Stimulated activated CD4-positive, alpha-beta T cell treated with anti-CD3 and anti-CD28 coated beads, Interleukin-1b, Interleukin-23, amount 100 ng/mL, for 4 hours (primary cell): ENCODE measurements at places on chromosomes 3 and 15.

- no peak for DNase-seq
These were observed 571.4 kb upstream of the NAALADL2 start for GRCh38 chr3:174287705-174288104.

- no peak for DNase-seq
These were observed 15.0 kb upstream of the TRANK1 start for GRCh38 chr3:36959821-36960220.

DNA sequence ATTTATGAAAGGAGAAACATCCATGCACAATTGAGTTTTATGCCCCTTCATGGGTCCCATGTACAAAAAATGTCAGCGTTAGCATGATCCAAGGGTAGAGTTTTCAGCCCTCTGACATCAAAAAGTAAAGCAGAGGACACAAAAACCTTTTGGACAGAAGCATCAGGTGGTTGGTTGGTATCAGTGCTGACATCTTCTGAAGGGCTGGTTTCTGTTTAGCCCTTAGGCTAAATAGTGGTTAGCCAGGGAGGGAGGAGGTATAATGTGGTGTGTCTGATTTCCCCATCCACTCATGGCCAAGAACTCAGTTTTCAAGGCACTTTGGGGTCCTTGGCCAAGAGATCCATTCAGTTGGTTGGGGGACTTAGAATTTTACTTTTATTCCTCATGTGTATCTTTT is 16.5 kb downstream of the CCDC66 start:
- DNase-seq: no peak

DNA sequence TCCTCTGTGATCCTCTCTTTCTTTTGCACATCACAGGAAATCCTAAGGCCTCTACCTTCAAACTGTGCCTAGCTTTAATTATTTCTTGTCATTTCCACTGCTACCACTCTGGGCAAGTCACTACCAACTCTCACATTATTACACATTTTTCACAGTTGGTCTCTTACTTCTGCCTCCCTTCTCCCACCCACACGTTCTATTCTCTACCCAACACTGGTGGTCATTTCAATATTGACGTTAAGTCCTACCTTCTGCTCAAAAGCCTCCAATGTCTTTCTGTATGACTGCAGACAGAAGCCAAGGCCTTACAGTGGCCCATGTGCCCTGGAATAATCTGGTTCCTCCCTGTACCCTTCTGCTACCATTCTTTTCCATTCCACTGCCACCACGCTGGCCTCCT is 3.9 kb downstream of the KCNMB2 start:
- DNase-seq: no peak

DNA sequence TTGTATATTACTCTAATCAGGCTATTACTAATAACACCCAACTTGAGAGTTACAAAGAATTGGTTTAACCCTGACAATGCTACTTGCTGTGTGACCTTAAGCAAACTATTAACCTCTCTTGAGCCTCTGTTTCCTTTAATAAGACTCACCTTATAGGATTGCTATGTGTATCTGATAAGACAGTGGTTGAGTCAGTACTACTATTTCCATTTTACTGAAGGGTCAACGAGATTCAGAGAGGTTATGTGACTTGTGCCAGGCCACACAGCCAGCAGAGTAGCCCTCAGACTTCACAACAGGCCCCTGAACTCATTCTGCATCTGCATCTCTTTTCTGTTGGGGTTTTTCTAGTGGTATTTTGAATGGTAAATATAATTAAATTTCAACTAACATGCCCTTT is 420.1 kb downstream of the MAGI1 start:
- DNase-seq: no peak

DNA sequence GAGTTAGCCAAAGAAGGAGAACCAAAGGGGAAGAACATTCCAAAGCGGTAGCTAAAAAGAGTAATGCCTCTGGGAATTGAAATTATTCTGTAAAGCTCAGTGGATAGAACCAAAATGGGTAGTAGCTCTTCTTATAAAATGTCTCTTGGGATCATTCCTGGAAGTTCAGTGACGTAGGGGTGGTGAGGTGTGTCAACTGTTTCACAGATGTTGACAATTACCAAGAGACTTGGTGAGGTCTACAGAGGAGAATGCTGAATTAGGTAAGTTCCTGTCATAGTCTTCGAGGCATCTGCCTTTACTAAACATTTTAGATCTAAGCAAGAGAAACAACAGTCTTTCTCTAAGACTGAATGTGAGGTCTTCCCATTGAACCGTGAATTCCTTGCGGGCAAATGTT is 67.8 kb downstream of the TPRG1 start:
- no peak for DNase-seq

DNA sequence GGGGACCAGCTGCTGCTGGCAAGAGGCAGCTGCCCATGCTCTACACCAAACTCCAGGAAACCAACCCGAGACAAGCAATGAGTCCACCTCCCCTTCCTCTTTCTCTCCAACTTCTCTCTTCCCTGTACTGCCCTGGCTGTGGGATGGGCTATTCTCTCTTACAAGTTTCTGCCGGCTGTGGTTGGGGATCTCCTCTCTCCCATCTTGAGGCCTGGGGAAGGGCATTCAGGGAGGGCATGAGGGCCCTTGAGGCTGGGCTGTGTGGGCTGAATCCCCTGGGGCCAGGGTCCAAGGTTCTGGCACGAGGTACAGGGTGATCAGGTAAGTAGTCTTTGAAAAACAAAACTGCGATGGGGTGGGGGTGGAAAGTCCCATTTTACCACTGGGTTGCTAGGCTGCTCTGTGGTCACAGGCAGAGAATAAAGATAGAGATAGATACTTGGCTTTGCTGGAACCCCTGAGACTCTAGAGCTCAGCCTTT is 32.3 kb upstream of the CTSH start:
- DNase-seq: no peak

GRCh38 chr15:29844290-29844903 is 22.1 kb upstream of the TJP1 start:
- no peak for DNase-seq

- DNase-seq: no peak
These were observed 35.5 kb downstream of the MESD start for GRCh38 chr15:80953953-80954778.

DNA sequence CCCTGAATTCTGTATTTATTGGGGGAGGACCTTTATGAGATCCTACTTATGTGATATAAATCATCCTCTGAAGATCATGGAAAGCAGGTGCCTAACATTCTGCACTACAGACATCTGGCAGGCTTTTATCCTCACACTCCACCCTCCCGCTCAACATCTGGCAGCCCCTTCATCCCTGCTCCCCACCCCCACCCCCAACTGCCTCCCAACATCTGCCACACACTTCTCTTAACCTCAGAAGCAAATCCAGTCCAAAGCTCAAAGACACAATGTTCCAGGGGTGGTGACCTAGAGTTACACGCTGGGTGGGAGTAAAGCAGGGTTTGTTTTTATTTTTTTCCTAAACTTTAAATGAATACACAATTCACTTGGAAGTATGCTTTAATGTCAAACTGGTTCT is 184.5 kb upstream of the ATP11B start:
- no peak for DNase-seq

DNA sequence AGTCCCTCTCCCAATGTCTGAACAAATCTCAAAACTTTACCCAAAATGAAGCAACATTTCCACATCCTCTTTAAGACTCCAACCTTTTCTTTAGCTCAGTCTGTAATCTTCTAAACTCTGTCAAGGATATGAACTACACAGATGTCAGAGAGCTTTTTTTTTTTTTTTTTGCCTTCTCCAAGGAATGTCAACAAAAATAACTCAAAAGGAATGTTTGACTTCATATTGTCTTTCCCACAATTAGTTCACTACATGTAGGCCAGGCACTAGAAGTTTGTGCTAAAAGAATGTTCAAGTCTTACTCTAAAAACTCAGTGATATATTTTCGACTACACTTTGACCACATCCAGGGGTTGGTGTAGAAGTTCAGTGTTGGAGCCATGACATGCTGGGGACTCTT is 37.1 kb downstream of the ADAMTS9 start:
- DNase-seq: no peak

- DNase-seq: no peak
These were observed 252.7 kb downstream of the ROBO1 start for GRCh38 chr3:79515072-79515471.

DNA sequence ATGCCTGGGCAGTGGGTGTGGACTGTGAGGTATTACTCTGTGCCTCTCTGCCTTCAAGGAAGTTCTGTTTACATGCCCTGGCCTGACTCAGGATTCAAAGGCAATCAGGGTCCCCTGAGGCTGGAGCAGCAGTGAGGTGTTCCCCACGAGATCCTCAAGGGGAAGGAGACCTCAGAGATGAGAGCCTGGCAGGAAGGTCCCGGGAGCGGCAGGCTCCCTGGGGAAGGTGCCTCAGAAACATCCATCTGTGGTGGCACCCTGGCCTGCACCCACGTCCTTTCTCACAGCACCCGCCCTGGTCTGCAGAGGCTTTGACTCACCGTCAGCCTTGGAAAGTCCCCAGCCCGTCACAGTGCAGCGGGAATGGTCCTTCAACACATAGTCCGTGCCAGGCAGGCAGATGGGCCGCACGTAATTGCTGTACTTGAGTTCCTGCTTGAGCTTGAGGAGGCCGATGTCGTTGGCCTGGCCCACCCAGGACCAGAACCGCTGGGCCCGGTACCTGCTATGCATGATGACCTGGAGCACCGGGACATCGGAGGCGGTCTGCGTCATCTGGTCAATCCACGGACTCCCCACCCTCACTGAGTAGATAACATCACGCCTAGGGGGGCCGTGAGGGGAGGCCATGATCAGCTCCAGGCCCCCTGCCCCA is 3.6 kb downstream of the PRSS50 start:
- DNase-seq: no peak

- DNase-seq: no peak
These were observed 25.1 kb downstream of the NBEAL2 start for GRCh38 chr3:47004369-47005211.

DNA sequence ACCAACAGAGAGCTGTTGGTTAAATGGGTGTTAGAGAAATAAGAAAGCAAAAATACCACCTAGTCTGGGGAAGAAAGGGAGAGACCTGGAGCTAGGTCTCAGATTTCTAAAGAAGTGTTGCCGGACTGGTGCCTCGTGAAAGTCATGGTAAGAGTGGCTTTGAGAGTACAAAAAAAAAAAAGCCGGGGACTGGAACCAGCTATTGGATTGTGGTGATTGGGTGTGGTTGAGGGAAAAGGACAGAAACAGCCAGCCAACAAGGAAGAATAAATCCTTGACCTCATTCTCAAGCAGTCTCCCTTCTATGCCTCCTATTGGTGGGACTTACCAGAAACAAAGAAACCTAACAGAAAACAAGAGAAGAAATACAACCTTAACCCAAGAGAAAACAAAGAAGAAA is 346.4 kb upstream of the KCNMB2 start:
- no peak for DNase-seq

DNA sequence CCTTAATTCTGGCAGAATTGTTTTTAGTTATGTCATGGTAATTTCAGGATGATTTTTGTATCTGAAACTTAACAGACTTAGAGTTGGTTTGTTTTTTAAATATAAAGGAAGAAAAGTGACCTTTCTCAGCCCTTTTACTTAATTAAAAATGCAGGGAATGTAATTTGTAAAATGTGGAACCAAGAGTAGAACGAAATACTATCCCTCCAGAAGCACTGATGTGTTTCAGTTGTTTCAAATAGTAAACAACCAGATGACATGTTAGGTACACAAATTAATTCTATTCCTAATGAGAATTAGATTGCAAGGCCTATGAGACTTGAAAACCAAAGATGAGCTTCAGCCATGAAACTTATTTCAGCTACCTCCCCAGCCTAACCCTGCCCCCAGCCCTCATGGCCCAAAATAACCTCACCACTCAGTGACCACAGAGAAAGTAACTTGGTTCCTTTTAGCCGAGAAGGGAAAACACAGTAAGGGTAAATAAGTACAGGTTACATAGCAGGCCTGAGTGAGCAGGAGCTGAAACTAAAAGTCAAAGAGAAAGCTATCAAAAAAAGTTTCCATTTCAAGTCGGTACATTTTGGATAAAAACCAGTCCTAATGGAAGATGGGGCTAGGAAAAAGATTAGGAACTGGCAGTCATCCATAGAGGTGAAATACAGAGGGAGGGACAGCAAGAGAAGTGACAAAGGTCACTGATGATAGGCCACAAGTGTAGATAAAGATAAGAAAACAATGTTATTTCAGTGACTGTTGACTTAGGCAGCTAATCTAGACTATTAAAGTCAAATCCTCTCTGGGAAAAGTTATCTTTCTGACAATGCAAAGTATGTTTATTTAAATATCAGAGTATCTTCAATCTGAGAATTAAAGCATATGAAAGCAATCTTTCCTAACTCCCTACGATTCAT is 23.2 kb downstream of the SENP8 start:
- DNase-seq: no peak

- DNase-seq: no peak
These were observed 164.3 kb upstream of the IL12A start for GRCh38 chr3:159824333-159824732.

DNA sequence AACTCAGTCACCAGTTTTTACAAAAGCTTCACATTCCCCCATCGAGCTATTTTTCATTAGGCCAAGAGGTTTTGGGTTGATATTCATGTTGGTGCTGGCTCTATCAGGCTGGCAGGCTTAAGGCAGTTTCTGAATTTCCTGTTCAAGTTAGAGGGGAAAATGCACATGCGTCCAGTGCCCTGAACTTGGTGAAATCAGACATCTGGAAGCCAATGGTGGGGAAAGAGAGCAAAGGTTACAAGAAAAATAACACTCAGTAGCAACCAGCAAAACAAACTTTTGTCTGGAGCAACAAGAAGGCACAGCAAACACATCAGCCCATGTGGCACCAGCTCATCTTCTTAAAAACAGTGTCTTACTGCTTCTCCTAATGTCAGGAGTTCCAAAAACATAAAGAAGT is 155.6 kb upstream of the TSC22D2 start:
- DNase-seq: no peak

GRCh38 chr3:165749241-165749640 is 88.0 kb downstream of the BCHE start:
- DNase-seq: no peak

GRCh38 chr3:16059711-16060357 is 114.6 kb upstream of the GALNT15 start:
- DNase-seq: no peak

DNA sequence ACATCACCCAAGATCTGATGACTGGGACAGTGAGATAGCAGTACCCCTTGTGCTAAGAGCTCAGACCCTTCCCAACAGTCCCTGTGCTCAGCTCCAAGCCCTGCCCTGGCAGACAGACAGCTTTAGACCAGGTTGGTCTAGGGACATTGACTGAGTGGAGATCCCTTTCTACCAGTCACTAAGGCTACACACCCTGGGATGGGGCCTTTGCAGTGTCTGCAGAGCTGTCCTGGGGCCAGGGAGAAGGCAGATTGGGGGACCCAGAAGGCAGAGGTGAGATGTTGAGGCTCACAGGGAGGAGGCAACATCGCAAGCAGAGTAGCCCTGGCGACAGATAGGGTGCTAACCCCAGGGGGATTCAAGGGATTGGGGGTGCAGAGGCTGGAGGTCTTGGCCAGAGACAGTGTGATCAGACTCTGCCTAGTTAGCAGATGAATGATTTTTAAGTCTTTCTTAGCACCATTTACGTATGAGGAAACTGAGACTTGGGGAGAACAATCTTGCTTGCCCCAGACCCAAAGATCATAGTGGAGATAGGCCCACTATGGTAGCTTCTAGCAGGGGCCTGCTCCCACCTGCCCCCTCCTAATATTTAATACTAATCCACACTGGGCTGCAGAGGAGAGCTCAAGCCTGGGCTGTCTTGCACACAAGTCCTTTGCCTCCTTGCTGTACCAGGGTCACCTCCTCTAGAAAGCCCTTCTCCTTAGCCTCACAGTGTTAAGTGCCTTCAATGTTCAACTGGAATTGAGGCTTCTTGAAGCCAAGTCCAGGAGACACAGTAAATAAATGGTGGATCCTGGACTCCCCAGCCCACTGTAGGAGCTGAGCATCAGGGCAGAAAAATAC is 32.6 kb downstream of the HMCES start:
- no peak for DNase-seq
